Mucosa of descending colon (tissue), 3 donors: ENCODE measurements at places on chromosomes 5 and 9. TPM values are rescaled to one million over a fixed set of nuclear protein-coding genes. Genes with fewer than 3 reads are reported as not detected.
A peak's percentile ranks its signal among the peaks of the same experiment; 100 is the strongest.

The NEUROG1 gene
- not detected for total RNA-seq

DNA sequence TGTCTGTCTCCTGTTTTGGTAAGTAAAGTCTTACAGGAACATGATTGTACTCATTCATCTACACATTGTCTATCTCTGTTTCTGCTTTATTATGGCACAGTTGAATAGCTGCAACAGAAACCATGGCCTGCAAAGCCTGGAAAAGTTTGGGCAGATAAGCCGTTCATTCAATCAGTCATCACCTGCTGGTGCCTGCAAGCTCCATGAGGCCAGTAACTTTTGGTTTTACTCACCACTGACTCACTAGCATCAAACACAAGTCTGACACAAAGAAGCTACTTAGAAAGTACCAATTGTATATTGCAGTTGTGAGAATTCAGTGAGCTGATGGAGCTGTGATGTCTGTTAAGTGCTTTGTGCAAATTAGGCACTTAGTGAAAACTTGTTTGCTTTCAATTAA is 373.6 kb upstream of the SGCD start:
- DNase-seq: no peak

DNA sequence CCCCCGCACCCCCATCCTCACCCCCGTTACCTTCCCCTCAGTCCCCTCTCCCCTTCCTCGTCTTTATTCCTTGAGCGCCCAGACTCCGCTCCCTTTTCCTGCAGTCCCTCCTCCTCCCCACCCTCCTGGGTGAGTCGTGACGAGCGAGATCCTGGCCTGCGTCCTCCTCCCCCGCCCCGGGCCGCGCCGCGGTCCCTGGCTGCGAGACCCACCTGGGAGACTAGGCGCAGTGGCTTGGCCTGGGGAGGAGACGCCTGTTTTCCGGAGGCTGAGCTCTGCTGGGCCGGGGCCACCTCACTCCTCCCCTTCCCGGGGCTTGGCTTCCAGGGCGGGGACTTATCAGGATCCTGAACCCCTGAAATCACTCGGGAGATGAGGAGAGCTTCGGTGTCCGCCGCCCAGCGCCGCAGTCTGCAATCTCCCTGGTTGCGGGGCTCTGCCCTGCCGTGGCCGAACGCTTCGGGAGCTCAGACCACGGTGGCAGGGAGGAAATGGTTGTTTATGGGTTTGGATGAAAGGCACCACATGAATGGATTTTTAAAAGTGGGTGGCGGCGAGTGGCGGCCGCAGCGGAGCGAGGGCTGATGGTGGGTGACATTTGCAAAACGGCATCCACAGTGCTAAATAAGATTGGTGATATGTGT is 984 bp downstream of the STXBP1 start:
- DNase-seq: peak; percentile 53

The MRPS27 gene
- 37.6 TPM for total RNA-seq

GRCh38 chr5:159189310-159189709 is 20.0 kb downstream of the RNF145 start:
- no peak for DNase-seq

The C9orf50 gene
- total RNA-seq: not detected

The WDR36 gene
- total RNA-seq: 17.3 TPM

- no peak for DNase-seq
Observed at GRCh38 chr9:89668216-89668865, 63.5 kb downstream of the GADD45G start.

GRCh38 chr9:122350577-122351355 is 20.1 kb upstream of the PTGS1 start:
- peak; percentile 84 for DNase-seq

The ANKRD18A gene
- total RNA-seq: 19.2 TPM

The SLC34A3 gene
- not detected for total RNA-seq

DNA sequence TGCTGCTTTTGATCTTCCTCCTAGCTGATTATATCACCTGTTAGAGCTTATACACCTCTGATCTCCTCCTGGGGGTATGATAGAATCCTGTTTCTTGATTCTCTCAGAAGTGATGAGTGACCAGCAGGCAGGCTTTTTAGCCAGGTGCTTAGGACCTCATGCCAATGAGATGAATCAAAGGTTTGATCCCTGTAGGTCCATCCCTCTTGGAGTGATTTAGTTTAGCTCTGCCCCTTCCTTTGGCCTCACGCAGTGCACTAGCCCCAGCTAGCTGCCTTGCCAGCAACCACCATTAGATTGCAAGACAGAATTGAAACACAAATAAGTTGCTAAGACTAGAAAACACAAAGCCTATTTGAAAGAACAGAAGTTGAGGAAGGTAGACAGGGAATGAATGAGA is 84.4 kb downstream of the ZSWIM6 start:
- no peak for DNase-seq

The PDE6A gene
- total RNA-seq: 1.6 TPM

- no peak for DNase-seq
Observed at GRCh38 chr9:28053096-28053777, 480.0 kb upstream of the C9orf72 start.

DNA sequence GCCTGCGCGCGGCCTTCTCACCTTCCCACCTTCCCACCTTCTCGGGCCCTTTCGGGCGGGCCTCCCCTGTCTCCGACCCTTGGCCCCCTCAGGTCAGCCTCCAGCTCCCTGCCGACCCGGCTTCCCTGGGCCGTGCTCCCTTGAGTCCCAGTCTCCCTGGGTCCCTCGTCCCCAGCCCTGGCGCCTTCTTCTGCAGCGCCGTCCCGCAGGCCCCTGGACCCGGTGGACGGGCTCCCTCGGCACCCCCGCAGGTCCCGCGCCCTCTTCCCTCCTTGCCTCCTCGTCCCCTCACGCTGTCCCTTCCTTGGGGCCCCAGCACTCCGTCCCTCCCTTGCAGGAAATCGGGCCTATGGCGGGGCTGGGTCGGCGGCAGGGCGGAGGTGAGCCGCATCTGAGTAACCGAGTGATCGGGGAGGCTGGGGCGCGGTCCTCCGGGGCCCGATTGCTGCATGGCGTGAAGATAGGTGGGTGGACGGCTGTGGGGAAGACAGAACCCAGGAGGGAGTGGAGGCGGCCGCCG is 7.6 kb downstream of the ARPC5L start:
- DNase-seq: no peak

The FOXD4L4 gene
- total RNA-seq: 0.27 TPM

DNA sequence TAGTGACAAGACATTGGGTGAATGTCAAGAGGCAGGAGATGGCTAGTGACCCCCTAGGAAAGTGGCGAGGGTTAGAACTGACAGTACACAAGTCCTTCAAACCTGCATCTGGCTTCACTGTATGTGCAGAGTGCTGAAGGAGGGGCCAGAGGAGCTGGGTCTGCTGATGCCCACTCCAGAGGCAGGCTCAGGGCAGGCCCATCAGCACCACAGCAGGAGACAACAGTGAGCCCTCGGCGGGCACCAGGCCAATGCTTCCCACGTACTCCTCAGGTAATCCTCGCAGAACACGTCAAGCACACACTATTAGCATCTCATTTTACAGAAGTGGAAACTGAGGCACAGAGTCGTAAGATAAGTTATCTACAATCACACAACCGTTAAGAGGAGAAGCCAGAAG is 76.1 kb upstream of the SH3PXD2B start:
- DNase-seq: no peak

The SERF1B gene
- 30.2 TPM for total RNA-seq

DNA sequence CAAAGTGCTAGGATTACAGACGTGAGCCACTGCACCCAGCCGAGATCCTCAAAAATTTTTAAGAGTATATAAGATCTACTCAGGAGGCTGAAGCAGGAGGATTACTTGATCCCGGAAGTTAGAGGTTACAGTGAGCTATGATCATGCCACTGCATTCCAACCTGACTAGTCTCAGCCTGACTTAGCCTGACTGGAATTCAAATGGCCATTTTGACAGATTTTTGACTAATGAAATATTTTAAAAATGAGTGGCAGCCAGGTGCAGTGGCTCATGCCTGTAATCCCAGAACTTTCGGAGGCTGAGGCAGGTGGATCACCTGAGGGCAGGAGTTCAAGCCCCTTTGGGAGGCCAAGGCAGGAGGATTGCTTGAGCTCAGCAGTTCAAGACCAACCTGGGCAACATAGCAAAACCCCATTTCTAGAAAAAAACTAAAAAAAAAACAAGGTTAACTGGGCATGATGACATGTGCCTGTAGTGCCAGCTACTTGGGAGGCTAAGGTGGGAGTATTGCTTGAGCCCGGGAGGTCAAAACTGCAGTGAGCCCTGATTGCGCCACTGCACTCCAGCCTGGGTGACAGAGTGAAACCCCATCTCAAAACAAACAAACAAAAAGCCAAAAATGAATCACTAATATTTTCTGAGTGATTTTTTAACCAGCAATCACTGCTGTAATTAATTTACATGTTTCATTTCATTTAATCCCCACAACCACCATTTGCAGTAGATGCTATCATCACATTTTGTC is 16.6 kb downstream of the ATOX1 start:
- no peak for DNase-seq

The PLEKHG4B gene
- 0.36 TPM for total RNA-seq

- no peak for DNase-seq
Observed at GRCh38 chr5:90740244-90740799, 181.7 kb downstream of the ADGRV1 start.

DNA sequence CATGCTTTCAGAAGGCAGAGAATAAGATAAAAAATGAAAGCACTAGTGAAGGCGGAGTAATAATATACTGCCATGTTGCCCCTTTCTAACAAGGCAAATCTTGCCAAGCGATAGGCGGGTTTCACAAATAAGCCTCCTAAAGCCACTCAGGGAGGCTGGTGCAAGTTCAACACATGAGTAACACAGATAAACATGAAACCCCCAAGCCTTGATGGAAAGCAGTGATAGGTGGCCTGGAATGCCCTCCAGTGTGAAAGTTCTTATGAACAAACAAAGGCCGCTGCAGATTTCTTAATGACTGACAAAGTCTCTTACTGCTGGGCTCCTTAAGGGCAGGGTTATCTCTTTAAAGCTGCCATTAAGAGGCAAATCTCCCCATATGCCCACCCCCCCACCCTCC is 154.7 kb downstream of the ZDHHC21 start:
- no peak for DNase-seq

The PLPP7 gene
- total RNA-seq: 0.58 TPM

GRCh38 chr5:163089926-163090325 is 347.5 kb upstream of the CCNG1 start:
- DNase-seq: no peak

DNA sequence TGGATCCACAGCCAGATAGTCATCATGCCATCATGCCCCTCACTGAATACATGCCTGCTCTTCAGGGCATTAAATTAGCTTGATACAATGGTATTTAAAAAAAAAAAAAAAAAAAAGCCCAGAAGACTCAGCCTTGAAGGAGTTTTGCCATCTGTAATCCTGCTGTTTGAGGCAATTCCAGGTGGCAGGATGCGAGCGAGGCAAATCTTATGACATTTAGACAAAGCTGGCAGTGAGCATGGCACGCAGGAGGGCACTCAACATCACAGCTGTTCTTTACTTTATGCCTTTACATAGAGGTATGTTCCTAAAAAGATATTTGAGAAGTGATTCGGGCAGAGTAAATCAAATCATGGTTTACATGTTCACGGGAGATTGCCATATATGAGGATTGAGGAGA is 692.0 kb upstream of the DMAC1 start:
- DNase-seq: no peak

DNA sequence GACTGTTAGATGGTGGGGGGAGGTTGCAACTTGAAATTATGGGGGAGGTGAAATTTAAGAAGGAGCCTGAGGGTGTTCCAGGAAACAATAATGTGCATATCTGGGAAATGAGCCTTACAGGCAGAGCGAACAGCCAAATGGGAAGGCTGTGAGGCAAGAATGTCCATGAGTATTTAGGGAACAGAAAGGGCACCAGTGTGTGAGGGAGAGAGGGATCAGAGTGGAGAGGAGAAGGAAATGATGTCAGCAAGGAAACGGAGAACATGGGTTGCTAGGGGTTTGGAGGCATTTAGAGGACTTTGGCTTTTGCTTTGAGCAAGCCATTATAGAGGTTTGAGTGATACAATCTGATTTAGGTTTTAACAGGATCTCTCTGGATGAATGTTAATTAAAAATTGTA is 285.4 kb downstream of the TLE4 start:
- no peak for DNase-seq

DNA sequence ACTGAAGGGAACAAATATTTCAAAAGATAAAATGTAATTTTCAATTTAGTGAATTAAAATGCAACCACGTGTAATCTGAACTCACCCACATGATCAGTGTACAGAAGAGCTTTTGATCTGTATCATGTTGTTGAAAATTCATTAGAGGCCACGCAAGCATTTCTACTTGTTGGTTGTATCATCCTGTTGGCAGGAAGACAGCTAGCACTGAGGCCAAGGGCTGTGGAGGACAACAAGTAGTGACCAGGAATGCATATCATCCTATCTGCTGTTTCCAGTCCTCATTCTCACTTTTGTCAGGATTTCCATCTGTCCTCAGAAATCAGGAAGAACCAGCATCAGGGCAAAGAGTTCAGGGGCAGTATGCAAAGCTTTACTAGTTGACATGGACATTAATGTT is 29.9 kb upstream of the CKS2 start:
- no peak for DNase-seq

DNA sequence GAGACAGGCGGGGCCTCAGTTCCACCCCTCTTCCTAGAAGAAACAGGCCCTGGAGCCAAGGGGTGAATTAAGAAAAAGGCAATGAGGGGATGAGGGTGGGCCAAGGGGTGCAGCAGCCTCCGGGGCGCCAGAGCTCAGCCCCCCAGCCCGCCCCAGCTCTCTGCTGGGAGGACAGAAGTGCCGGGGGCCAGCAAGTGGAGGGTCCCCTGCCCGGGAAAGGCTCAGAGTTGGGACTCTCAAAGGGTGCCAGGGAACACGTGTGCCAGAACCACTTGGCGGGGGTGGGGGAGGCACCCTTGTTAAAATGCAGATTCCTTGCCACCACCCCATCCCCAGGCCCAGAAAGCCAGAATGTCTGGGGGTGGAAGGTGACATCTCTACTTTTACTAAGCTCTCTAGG is 67.6 kb upstream of the BARHL1 start:
- no peak for DNase-seq

- DNase-seq: no peak
Observed at GRCh38 chr9:6889868-6890267, 132.1 kb downstream of the KDM4C start.

DNA sequence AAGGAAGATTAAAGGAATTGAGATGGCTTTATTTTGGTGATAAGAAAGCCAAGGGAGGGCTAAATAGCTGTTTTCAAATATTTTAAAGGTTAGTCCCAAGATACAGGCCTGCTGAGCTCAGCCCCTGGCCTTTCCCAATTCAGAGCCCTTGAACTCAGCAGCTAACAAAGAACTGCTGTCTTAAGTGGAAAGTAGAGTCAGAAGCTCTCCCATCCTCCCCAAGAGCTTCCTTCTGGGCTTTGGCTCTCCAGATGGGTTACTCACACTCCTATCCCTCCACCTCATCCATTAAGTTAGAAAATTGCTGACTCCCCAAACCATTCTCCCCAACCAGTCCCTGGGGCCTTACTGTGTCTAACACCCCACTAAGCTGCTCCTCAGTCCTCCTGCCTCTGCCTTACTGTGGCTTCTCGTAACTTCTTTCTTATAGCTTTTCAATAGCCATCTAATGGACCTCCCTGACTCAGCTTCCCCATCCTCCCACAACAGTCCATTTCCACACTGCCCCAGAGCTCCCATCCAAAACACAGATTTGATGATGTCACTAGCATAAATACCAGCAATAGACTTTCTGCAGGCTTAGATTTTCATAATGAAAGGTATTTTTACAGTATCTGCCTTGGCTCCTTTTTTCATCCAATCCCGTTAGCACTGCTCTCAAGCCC is 239.1 kb downstream of the ENC1 start:
- no peak for DNase-seq

The REEP5 gene
- 83.8 TPM for total RNA-seq
